Ureter (tissue), 1 donor: ENCODE measurements at places on chromosomes 4 and X. TPM values are rescaled to one million over a fixed set of nuclear protein-coding genes. Genes with fewer than 3 reads are reported as not detected.

The MUC7 gene
- total RNA-seq, result not detected

DNA sequence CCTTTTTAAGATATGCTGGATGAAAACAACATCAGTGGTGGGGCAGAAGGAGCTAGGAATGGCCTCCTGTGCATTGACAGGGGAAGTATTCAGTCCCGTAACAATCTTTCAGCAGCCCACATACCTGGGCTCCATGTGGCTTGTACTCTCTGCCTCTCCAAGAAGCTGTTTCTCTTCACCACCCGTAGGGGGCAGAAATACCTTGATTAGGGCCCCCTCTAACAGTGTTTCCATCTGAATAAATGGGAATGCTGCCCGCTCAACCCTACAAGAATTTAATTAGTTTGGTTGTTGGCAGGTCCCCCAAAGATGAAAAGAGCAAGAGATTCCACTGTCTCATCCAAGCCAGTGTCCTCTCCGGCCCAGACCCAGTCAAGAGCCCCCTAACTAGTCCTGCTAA lies 155.2 kb downstream of the SMIM20 start:
- no peak for DNase-seq

DNA sequence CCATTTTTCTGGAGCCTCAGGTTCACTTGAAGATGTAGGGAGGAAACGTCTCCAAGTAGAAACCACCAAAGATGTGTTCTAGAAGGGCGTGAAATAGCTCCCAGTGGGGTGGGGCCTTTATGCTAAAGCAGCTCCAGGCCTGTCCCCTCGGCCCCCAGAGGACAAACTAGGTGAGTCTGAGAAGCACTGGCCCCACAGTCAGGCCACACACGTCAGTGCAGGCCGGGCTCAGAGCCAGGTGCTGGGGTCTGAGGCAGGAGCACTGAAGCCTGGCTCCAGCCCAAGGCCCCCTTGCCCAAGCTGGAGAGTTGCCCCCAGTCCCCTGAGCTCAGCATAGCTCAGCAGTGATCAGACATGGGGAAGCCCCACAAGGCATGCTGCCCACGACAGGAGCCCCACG lies 95.4 kb upstream of the PSAPL1 start:
- no peak for DNase-seq

The UGT8 gene
- total RNA-seq, result 2.2 TPM
